ENCODE measurements at places on chromosomes 3 and 15. TPM values are rescaled to one million over a fixed set of nuclear protein-coding genes. Genes with fewer than 3 reads are reported as not detected.
A peak's percentile ranks its signal among the peaks of the same experiment; 100 is the strongest.

DNA sequence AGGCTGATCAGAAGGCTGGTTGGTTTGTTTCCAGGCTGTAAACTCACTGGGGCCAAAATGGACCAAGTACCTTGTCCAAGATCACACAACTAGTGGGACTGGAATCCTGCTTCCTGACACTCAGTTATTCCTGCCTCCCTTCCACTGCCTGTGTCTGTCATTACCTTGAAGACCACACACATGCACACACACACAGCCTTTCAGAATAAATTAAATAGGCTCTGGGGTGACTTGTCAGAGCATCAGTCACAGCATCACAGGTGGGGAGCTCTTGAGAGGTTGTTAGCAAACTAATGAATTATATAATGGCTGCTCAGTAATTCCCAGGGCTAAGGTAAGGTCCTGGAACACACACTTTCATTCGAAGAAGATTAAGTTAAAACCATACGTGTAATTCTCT is 231.8 kb downstream of the UACA start:
- DNase-seq = no peak

DNA sequence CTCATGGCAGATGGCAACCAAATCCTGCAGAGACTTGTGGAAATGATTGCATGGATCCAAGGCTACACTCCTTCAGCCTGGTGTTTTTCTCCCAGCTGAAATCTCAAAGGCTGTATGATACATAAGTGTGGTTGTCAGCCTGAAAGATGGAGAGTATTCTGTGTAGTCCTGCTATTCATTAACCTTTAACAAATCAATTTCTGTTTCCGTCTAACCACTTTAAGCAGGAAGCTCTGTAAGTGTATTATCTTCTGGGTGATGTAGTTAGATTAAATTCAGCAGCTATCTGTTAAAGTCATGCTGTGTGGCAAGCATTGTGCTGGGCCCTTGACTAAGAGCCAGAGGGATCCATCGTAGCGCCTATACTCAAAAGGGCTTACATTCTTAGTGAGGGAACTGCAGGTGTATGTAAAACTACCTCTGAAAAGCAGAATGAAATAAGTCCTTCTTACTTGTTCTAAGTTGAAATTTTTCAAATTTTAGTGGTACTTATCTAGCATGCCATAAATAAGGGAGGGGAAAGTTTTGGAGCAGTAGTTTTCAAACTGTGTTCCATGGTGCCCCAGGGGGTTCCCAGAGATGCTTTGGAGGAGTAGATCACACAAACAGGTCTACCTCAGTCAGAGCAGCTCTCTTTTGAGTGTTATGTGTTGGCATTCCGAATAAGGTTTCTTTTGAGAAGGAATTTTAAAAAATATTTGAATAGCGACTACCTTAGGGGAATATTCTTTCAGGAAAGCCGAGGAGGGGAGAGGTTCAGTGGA is 28.9 kb downstream of the HACD3 start:
- peak; percentile 4 for DNase-seq

DNA sequence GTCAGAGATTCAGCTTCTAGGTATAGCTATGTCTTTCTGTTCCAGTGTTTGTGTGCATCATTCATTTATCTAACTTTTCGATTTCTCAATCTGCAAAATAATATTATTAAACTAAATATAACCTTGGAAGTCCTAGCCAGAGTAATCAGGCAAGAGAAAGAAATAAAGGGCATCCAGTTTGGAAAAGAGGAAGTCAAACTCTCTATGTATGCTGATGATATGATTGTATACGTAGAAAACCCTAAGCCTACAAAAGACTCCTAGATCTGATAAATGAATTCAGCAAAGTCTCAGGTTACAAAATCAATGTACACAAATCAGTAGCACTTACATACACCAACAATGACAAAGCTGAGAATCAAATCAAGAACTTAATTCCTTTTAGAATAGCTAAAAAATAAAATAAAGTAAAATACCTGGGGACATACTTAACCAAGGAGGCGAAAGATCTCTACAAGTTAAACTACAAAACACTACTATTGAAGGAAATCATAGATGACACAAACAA is 718.2 kb downstream of the NTRK3 start:
- DNase-seq = no peak

DNA sequence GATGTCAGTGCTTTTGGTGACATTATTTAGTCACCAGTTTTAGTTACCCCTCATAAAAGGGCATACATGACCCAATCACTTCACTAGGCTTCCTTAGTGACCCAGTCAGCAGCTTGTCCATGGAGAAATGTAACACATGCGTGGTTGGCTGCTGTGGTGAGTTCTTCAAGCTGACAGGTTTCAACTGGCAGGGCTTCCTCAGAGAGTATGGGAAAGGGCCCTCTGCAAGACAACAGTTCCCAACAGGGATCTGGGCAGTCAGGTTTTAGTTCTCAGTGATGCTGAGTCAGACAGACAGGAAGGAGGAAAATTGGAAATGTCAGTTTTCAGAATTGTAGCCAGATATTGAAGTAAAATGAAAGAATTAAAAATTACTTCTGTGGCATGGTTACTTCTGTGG is 282.5 kb downstream of the TBL1XR1 start:
- no peak for DNase-seq

The ROPN1 gene
- total RNA-seq = not detected

The SIDT1 gene
- under 0.01 TPM for total RNA-seq

GRCh38 chr15:100572362-100572983 is 29.5 kb downstream of the LINS1 start:
- no peak for DNase-seq

GRCh38 chr15:80906159-80906766 is 83.4 kb downstream of the MESD start:
- DNase-seq = no peak

DNA sequence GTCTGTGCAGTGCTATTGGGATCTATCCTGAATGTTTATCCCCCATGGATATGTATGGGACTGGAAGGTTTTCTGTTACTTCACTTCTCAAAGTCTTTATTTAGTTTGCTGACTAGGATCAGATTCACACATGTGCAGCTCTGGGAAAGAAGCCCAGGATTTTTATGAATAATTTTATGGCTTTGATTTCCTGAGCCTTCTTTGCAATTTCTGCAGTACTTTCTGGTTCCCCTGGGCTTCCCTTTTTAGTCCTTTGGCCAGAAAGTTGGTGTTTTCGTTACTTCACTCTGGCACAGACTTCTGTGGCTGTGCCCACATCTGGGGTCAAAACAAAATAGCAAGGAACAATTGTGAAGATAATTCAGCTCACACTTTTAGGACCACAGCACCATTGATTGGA is 721.0 kb downstream of the OTOL1 start:
- DNase-seq = no peak

DNA sequence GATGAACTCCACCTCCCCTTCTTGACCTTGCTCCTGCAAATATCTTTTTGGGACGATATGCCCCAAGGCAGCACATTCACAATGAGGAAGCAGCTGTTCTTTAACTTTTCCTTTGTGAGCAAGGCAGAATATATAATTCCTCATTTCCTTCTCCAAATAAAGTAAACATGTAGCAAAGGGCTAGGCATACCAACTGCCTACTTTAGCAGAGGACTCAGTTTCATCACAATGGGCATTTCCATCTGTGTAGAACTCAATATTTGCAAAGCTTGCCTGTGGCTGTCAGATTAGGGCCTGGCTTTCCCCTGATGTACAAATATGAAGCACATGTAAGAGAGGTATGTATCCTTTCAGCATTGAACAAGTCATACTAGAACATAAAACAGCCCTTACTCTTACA is 366.9 kb downstream of the RSL24D1 start:
- no peak for DNase-seq

- DNase-seq = no peak
Measured at GRCh38 chr3:164452707-164453106, 625.6 kb downstream of the SI start.

The CCR4 gene
- total RNA-seq = not detected

The NEO1 gene
- total RNA-seq = 64.2 TPM

DNA sequence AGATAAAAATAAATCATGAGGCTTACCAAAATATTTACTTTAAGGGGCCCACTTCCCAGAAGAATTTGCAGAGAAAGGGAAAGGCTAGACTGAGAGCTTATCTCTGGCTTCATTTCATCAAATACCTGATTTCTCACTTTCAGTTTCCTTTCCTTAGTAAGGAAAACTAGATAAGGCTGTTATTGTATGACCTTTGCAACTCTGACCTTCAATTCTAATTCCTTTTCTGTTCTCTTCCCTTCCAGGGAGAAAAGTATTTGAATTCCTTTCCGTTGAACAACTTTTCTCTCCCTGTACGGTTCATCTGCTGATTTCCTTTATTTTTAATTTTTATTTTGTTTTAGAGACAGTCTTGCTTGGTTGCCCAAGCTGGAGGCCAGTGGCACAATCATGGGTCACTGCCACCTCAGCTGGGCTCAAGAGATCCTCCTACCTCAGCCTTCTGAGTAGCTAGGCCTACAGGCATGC is 7.1 kb upstream of the PXK start:
- no peak for DNase-seq

DNA sequence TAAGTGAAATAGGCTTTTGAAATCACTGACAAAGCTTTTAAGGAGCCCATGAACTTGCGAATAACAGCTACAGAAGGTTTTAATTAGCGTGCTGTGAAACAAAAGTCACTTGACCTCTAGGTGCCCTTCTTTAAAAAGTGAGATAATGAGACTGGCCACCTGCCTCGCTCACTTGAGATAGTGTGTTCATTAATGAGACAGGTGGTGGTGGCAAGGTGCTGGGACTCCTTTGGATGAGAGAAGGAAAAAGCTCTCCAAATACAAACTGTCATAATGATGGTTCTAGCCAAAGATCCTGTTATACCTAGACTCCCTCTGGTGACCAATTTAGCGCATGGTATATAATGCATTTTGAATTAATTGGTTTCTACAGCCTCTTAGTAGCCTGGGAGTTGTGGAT is 22.7 kb upstream of the IREB2 start:
- DNase-seq = peak; percentile 71

The TNFSF10 gene
- 3.5 TPM for total RNA-seq

GRCh38 chr15:43774062-43774461 is 2.7 kb downstream of the ELL3 start:
- DNase-seq = no peak

The PTX3 gene
- total RNA-seq = 537 TPM

Measured in osteoblast (primary cell).